Stimulated activated CD4-positive, alpha-beta T cell treated with anti-CD3 and anti-CD28 coated beads, TNF-alpha, amount 100 ng/mL, for 48 hours (primary cell): ENCODE measurements at places on chromosomes 12 and 14.

- no peak for DNase-seq
Observed at GRCh38 chr12:108403952-108404351, 64.8 kb upstream of the CMKLR1 start.

DNA sequence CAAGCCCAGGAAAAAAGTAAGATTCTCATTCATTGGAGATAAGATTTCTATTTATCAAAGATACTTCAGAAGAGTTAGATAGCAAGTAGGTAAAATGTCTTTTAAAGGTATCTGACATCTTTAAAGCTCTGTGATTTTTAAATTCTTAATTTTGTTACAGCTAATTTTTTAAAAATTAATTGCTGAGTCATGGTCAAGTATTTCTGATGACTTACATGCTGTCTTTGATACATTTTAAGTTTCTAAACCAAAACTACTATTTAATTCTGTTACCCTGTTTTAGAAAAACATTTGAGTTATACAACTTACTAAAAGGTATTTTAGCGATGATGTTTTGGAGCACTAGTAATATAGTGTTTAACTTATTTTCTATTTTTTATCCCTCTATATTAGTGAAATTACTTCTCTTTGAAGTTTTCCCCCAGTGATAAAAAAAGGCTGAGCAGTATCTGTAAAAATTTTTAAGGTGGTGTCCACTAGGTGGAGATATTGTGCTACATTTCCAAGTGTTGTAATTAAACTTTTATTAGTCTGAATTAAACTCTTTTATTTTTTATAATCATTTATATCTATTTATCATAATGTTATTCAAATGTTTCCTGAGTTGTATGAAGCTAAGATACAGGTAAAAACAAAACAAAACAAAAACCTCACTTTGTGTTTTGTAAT, 11.5 kb downstream of the ALG10 start:
- DNase-seq = no peak

DNA sequence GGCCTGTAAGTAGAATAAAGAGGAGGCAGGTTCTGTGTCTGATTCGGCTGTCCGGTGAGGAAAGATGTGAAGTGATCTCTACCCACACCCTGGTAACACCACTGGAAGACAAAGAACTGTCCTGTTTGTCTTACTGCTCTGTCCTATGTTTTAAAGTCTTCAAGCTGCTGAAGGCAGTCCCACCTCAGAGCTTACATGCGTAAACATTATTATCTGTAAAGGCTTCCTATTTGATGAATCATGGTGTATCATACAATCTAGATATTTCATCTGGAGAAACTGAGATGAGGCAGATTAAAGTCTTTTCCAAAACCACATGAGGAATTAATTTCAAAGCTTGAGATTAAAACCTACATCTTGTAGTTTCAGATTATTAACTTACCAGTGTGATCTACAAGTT, 427.6 kb downstream of the ZFP36L1 start:
- no peak for DNase-seq

- DNase-seq = no peak
Observed at GRCh38 chr12:40825156-40825555, 132.9 kb downstream of the CNTN1 start.

- DNase-seq = no peak
Observed at GRCh38 chr12:90690120-90690519, 264.9 kb downstream of the CCER1 start.
